CD14-positive monocyte (primary cell): ENCODE measurements at places on chromosomes 1 and 21.

GRCh38 chr1:1020415-1021009 is 592 bp downstream of the AGRN start:
- no peak overlapping the region for H3K27ac ChIP-seq
- H3K27me3 ChIP-seq = peaks cover 36% of the 10 kb centered on the region
- no peak for DNase-seq
- no peaks in the 10 kb centered on the region for H3K36me3 ChIP-seq
- H3K4me1 ChIP-seq = peaks cover 21% of the 10 kb centered on the region

- no peaks in the 10 kb centered on the region for H3K36me3 ChIP-seq
- H3K27me3 ChIP-seq = peaks cover 2% of the 10 kb centered on the region
- H3K4me1 ChIP-seq = peaks cover 12% of the 10 kb centered on the region
Observed at GRCh38 chr1:247552231-247552630, 3.3 kb downstream of the GCSAML start.

DNA sequence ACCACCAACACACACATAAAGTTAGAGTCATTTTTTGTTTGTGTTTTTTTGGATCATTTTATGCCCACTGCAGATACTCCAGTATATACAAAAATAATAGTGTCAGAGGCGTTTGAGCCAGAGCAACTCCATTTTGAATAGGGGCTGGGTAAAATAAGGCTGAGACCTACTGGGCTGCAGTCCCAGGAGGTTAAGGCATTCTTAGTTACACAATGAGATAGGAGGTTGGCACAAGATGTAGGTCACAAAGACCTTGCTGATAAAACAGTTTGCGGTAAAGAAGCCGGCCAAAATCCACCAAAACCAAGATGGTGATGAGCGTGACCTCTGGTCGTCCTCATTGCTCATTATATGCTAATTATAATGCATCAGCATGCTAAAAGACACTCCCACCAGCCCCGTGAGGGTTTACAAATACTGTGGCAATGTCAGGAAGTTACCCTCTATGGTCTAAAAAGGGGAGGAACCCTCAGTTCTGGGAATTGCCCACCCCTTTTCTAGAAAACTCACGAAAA is 40.6 kb downstream of the GJA5 start:
- peaks cover 4% of the 10 kb centered on the region for H3K4me1 ChIP-seq
- no peaks in the 10 kb centered on the region for H3K27me3 ChIP-seq
- H3K27ac ChIP-seq = no peak overlapping the region
- H3K36me3 ChIP-seq = no peaks in the 10 kb centered on the region

DNA sequence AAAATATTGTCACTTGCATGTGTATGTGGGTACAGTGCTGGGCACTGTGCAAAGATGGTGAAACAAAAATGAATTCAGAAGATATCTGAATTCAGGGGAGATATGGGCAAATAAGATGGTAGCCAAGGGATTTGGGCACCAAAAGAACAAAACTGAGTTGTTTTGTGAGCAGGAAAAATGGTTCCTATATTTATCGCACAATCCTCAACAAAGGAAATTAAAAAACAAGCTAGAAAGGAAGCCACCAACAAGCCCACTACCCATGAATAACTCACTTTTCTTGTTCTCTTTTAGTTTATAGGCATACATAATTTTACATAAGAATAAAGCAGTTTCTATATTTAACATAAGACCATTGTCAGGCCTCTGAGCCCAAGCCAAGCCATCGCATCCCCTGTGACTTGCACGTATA is 40.7 kb upstream of the VASH2 start:
- DNase-seq = no peak
- no peaks in the 10 kb centered on the region for H3K36me3 ChIP-seq
- H3K27me3 ChIP-seq = no peaks in the 10 kb centered on the region
- no peaks in the 10 kb centered on the region for H3K4me1 ChIP-seq

- H3K4me1 ChIP-seq = no peaks in the 10 kb centered on the region
- H3K4me3 ChIP-seq = no peak overlapping the region
- no peak for DNase-seq
- H3K27ac ChIP-seq = no peak overlapping the region
Observed at GRCh38 chr1:162471290-162471853, 26.2 kb upstream of the UHMK1 start.

DNA sequence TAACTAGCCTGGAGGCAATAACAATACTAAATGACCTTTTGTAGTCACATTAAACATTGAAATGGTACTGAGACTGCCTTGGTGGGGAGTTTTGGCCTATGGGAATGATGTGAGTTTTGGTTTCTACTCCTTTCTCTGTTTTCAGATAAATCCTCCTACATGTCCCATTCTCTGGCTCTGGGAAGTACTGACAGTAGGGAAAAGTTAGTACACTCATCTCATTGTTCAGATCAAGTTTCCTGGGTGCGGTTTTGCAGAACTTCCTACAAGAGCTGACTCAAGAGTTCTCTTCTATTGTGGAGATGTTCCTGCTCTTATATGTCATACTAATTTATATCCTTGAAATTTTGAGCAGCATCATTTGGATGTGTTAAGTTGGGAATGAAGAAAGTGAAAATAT is 74.2 kb upstream of the MACF1 start:
- H3K27ac ChIP-seq = no peak overlapping the region
- H3K36me3 ChIP-seq = no peaks in the 10 kb centered on the region
- no peak overlapping the region for H3K4me3 ChIP-seq
- peaks cover 3% of the 10 kb centered on the region for H3K4me1 ChIP-seq
- no peaks in the 10 kb centered on the region for H3K27me3 ChIP-seq

DNA sequence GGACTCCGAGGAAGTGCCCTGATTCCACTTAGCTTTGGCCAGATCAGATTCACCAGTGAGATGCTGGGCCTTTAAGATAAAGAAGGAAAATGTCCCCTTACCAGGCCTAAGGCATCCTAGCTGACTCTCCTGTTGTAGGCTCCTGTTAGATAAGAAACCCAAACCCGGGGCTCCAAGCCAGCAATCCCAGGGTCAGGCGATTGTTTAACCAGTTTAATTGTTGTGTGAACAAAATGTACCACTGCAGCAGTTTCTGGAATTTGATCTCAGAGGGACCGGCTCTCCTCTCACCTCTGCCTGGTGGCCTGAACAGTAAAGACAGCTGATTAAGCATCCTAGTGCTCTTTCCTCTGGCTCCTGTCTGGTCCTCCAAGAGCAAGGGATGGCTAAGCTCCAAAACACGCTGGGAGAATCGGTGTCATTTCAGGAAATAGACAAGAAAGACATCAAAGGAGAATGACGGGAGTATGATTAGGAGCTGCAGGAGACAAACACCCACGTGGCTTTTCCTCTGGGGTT is 9.3 kb upstream of the KLHDC8A start:
- H3K4me3 ChIP-seq = no peak overlapping the region
- no peak overlapping the region for H3K27ac ChIP-seq
- no peaks in the 10 kb centered on the region for H3K4me1 ChIP-seq
- no peaks in the 10 kb centered on the region for H3K36me3 ChIP-seq
